ENCODE measurements at places on chromosomes 5 and 9.
A peak's percentile ranks its signal among the peaks of the same experiment; 100 is the strongest.

DNA sequence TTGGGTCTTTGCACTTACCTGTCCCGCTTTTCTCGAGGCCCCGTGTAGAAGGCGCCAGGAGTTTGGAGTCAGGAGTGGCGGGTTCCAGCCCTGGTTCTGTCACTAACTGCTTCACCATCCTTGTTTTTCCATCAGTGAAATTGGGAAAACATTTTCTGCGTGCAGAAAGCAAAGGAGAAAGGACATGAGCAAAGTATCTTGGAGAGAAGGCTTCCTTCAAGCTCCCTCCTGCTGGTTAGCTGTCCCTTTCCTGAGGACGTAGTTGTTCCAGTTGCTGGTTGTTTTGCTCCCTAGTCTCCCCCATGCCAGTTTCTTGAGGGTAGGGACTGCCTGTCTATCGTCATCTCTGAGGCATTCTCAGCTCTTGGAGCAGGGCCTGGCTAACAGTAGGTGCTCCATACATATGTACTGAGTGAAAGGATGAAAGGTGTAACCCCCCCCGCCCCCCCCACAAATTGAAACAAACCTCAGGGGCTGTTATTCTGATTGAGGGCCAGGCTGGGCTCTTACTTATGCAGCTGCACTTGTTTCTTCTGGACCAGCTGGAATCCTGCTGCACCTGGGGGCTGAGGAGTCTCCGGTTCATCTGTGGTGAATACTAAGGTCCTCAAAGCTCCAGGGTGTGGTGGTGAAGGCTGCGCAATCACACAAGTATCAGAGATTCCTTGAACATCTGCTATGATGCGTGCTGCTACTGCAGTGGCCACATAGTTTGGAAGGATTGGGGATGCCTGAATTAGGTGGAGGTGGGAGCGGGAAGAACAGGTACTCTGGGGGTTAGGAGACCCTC lies 1.0 kb downstream of the SMIM3 start:
- no peak for DNase-seq

GRCh38 chr5:95823738-95824609 lies 1.4 kb upstream of the GLRX start:
- DNase-seq = peak; percentile 20

DNA sequence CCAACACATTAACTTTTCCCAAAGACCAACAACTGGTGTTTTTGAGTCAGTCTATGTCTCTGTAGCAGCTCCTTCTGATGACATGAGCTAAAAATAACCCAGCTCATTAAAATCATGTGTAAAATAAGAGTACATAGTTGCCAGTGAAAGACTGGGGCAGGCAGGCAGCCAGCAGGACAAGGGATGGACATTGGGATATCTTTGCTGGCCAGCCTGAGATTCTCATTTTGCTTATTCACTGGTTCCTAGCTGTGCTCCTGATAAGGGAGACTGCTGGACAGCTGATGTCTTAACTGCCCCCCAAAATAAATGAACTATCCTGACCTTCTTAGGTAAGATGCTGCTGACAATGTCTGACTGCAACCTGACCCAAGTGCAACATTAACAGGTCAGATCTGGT lies 33.9 kb downstream of the EPB41L4B start:
- DNase-seq = no peak

DNA sequence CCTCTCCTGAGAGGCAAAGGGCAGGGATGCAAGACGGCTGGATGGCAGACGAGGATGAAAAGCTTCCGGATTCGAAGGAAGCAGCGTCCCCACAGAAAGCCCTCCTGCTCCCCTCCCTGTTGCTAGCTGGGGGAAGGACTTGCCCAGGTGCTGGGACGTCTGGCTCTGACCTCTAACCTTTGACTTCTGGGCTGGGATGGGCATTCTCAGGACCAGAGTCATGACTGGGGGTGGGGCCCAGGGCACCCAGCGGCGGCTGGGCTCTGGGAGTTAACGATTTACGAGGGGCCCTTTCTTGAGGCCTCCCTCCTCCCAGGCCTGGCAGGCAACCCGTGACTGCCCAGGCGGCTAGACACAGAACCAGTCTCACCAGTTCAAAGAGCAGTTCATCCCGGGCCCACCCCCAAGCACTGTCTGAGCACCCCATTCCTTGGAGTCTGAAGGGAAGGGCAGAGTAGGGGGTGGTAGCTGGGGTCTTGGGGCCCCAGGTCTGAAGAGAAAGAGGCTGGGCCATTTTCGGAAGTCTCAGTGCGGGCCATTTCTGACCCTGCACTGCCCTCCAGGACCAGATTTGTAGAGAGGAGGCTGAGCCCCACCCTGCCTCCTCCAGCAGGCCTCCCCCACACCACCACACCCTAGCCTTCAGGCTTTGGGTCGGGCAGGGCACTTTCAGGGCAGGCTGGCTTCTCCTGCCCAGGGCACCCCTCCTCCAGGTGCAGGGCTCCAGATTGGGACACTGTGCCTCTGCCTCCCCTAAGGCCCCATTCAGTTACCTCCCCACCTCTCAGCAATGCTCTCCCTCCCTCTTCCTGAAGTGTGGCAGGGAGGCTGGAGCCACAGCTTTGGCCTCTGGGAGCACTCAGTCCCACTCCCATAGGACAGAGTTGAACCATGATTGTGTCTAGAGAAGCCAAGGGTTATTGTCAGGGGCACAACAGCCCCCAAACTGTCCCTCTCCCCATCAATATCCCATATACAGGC lies 5.0 kb upstream of the CXXC5 start:
- no peak for DNase-seq

DNA sequence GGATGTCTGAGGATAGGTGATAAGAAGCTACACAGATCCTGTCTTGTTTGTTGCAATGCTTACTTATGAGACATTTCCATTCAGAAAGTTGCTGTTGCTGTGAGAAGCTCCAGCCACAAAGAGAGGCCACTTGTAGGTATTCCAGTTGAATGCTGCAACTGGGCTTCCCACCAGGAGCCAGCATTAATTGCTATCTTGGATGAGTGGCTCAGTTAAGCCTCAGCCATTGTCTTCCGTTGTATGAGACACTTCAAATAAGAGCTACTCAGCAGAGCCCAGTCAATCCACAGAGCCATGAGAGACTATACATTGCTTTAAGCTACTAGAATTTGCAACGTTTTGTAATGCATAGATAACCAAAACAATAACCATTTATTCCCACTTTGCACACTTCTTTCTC lies 104.3 kb upstream of the ARRDC3 start:
- DNase-seq = no peak

- no peak for DNase-seq
These were observed 42.8 kb downstream of the SIL1 start for GRCh38 chr5:139155333-139155732.

- DNase-seq = no peak
These were observed 27.2 kb downstream of the PRRC2B start for GRCh38 chr9:131420980-131421624.

- peak; percentile 36 for DNase-seq
These were observed 1.3 kb downstream of the PTCH1 start for GRCh38 chr9:95515272-95516113.

DNA sequence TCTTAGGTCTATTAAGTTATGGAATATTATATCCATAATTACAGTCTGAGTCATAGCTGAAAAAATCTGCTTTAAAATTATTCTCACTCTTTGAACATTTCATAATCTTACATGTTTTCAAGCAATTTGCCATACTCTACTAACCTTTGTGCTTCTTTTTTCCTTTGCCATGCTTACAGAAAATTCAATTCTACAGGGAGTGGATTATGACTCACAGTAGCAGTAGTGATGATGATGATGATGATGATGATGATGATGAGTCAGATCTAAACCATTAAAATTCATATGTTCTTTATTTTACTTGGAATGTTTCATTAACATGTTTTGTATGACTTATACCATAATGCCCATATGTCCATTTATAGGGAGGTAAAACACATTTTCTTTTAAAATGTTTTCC lies 207.1 kb downstream of the VPS13A start:
- no peak for DNase-seq

DNA sequence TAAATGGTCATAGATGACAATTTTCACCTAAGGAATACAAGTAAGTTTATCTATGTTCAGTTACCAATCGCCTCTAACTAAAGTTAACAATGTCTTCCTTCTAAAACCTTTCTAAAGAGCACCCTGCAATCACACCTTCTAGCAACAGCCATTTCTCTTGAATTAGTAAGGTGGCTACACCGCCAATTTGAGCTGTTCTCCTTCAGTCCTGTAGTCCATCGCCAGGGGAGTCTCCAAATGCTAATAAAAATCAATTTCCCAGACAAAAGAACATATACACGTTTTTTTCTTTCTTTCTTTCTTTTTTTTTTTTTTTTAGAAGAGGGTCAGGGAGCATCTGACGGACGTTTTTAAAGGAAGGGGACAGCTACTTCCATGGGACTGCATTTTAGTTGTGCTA lies 729 bp upstream of the RORB start:
- no peak for DNase-seq

DNA sequence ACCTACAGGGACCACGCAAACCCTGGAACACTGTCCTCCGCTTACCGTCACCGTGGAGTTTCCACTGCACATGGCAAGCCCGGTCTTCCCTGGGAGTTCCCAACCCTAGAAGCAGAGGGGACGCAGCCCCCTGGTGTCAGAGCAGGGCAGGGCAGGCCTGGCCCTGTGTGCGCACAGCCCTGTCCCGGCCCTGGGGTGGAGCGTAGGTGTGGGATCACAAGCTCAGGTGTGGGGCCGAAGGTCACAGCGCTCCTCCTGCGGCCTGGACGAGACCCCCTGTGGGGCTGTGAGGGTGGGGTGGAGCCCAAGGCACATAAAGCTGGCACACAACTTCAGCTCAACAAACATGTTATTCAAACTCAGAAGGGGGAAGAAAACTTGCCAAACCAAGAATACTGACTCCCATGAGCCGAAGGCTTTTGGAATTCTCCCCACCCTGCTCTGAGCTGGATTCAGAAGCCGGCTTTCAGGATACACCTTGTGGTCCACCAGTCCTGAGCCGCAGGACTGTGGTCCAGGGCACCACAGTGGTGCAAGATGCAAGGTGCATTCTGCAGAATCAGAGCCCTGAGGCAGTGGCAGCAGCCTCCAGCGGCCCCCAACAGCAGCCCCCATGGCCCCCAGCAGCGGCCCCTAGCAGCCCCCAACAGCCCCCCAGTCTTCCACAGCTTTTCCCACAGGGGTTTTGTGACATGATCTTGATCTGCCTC lies 11.8 kb upstream of the EXOC3 start:
- DNase-seq = peak; percentile 56

GRCh38 chr5:35856765-35857351 lies at the start of gene IL7R:
Gene IL7R (plus strand): TSS chr5:35856891. CDS start chr5:35856978, 87 bp downstream.
- DNase-seq = no peak

DNA sequence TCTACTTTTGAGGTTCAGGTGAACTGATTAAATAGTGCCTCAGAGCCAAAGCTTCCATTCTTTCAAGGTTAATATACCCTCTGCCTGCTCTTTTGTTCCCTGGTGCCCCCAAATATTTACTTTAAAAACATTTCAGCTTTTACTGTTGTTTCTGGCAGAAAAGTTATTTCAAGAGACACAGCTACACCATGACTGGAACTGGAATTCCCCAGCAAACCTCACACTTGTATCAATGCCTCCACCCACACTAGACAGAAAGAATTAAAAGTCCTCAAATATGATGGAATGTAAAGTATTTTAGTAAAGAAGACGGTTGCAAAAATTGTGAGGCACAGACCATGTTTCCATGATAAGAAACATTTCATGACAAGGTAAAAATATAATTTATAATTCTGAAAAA lies 720.2 kb upstream of the TYRP1 start:
- no peak for DNase-seq

DNA sequence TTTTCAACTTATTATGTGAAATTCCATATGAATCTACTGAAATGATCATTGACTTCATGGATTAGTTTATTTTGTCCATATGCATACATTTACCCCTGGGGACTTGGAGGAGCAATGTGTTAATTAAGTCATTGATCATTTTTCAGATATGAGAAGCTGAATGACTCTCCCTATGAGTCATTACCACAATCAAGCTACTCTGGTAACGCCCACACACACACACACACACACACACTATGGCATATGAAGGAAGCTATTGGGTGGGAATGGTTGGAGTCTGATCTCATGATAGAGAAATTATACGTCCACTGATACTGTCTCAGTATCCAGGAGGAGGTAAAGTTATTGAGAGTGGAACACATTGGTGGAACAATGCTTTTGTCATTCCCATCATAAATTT lies 528.9 kb downstream of the AGTPBP1 start:
- no peak for DNase-seq

DNA sequence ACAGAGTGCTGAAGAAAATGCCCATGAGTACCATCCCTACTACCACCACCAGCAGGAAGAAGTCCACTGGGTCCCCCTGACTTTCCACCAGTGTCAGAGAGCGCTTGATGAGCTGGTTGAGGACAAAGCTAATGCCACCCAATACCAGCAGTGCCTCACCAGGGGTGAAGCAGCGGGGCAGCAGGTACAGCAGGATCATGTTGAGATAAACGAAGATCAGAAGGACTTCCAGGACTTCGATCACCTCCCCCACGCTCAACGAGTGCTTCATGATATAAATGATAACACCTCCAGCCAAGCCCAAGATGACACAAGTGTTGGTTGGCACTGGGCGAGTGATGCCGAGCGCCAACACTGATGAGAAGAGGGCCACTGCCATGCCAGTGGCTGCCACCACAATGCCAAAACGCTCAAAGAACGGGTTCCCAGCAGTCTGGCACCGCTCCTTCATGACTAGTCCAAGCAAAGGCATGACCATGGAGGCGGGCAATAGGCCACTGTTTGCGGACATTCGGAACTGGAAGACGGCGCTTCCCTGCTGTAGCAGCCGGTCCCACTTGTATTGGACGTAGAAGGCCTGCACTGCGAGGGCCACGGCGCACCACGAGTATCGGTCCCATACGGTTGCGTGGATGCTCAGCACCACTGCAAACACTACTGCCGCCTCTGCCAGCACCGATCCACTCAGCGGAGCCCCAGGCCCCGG lies 679 bp downstream of the DOLK start:
- DNase-seq = peak; percentile 27

- DNase-seq = no peak
These were observed 289.2 kb upstream of the DMRT1 start for GRCh38 chr9:551986-552929.

DNA sequence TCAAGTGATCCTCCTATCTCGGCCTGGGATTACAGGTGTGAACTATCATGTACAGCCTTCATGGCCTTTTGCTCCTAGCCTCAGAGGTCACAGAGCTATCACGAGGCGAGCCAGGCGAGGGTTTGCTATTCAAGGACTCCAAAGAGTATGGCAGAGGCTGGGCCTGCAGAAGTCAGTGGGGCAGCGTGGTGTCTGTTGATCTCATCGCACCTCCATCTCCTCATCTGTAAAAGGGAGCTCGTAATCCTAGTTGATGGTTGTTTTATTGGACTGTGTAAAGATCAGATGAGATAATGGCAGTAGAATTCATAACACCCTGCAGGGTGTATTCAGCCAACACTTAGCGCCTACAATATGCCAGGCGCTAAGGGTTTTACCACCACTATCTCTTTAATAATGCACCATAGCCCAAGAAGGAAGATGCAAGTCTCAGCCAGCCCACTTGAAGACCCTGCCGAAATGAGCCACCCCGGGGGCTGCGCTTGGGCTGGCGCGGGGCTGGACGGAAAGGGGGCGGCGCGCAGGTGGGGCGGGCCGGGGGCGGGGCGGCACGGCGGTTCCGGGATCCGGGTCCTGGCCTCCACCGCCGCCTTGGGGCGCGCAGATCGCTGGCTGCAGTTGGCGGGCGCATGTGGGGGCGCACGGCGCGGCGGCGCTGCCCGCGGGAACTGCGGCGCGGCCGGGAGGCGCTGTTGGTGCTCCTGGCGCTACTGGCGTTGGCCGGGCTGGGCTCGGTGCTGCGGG lies at the start of gene GALNT12:
TSS of gene GALNT12 (plus strand) at position 601 of the 744 bp plus-strand sequence. CDS start at position 630, 29 bp downstream.
- peak; percentile 63 for DNase-seq
